Trophoblast cell (in vitro differentiated cells and primary cell): ENCODE measurements at places on chromosomes 12 and 14.

DNA sequence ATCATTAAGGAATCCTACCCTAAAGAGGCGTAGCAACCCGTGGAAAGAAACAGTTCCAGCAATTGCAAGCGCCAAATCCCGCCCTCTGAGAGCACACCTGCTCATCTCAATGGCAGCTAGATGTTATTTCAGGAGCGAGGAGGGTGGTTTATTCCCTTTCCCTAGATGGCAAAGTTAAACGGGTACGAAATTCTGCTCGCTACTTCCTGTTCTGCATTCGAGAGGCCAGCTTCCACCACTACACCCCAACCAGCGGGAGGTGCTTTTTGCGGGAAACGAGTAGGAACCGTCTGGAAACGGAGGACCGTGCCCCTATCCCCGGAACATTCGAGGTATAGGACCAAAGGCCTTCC is 536 bp downstream of the VPS29 start:
- DNase-seq = peak; percentile 86

DNA sequence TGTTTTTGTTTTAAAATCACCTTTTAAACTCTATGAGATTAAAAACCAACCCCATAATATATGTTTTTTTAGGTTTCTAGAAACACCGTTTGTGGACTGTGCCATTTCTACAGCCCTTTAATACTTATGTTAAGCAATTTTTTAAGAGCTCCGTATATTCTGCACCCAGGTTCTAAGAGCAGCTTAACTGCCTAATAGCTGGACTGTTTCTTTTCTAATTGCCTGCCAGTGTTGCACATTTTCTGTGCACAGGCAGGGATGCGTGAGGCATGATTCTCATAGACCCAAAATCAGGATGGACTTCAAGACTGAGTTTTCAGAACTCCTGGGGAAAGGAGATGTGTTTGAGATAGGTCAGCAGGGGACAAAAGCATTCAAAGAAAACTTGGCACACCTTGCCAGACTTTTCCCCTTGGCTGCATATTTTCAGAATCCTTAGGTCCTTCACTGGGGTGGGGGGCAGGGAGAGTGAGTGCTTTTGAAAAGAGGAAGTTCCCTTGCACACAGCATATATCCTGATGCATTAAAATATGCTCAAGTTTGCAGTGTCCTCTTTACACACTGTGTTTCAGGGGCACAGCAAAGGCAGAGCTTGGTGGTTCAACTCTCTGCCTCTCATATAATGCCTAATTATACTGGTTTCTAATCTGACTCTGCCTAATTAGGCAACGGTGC is 27.9 kb downstream of the TMEM30B start:
- no peak for DNase-seq

DNA sequence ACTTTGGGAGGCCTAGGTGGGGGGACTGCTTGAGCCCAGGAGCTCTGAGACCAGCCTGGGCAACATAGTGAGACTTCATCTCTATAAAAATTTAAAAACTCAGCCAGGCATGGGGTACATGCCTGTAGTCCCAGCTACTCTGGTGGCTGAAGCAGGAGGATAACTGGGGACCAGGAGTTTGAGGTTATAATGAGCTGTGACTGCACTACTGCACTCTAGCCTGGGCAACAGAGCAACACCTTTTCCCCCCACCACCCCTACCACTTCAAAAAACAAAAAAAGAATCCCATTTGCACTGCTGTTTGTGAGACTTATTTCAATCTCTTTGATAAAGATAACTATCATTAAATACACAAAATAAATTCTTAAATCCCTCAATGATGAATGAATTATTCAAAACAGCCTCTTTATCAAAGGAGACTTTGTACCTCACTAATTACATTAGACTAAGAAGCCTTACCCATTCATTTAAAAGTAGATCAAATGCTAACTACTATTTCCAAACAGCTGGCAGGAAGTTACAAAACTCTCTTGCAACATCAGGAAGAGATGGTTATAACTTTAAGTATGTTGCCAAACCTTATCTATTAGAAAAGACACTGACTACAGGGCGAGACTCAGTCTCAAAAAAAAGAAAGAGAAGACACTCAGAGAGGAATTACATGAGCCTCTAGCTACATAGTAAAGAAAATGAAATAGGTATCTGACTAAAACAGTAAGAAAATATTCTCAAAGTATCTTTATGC is 14.7 kb downstream of the BLTP3B start:
- DNase-seq = peak; percentile 47

- no peak for DNase-seq
Observed at GRCh38 chr12:122596838-122597237, 69.8 kb downstream of the KNTC1 start.

GRCh38 chr12:95738024-95738611 is 52.4 kb downstream of the NTN4 start:
- DNase-seq = no peak

- DNase-seq = no peak
Observed at GRCh38 chr14:59086241-59086882, 102.1 kb upstream of the DAAM1 start.

GRCh38 chr14:72543341-72543740 is 350.6 kb downstream of the DPF3 start:
- no peak for DNase-seq

DNA sequence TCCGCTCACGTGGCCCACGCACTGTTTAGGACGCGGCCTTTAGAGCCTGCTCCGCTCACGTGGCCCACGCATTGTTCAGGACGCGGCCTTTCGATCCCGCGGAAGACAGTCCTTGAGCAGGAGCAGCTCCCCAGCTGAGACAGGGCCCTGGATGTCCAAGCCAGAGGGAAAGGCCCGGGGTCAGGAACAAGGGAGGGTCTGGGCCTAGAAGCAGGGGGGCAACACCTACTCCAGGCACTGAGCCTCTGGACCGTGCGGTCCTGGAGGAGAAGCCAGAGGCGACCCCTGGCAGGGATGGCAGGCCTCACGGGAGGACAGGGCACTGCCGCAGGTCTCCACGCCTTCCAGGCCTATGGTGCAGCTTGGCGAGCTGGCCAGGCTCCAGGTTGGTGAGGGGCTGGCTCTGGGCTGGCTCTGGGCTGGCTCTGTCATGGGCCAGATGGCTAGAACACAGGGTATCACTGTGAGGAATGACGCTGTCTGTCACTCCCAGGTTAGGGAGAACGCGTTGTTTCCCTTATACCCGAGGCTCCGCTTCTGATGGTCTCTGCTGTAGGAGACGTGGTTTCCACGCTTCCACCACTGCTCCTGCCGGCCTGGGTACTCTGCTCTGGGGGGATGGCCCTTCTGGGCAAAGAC is 341.7 kb downstream of the TMEM121 start:
- no peak for DNase-seq

- DNase-seq = no peak
Observed at GRCh38 chr12:95989504-95990123, 6.5 kb downstream of the HAL start.

DNA sequence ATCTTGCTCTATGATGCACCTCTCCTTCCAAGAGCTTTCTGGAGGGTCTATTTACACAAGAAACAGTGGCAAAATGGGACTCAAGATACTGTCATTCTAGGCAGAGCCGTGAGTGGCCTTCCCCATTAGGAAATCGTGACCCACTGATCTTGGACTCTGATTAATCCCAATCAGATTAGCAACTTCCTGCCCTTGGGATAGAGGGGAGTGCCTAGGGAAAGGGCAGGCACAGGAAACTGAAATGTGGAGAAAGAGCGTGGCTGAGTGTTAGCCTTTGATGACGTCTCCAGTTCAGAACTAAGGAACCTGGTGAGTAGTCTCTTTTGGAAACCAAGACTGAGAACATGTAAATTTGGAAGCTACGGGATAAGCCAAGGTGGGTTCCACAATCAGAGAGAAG is 76.1 kb downstream of the NUAK1 start:
- DNase-seq = no peak

- peak; percentile 81 for DNase-seq
Observed at GRCh38 chr12:47820631-47821345, 1.1 kb upstream of the HDAC7 start.

DNA sequence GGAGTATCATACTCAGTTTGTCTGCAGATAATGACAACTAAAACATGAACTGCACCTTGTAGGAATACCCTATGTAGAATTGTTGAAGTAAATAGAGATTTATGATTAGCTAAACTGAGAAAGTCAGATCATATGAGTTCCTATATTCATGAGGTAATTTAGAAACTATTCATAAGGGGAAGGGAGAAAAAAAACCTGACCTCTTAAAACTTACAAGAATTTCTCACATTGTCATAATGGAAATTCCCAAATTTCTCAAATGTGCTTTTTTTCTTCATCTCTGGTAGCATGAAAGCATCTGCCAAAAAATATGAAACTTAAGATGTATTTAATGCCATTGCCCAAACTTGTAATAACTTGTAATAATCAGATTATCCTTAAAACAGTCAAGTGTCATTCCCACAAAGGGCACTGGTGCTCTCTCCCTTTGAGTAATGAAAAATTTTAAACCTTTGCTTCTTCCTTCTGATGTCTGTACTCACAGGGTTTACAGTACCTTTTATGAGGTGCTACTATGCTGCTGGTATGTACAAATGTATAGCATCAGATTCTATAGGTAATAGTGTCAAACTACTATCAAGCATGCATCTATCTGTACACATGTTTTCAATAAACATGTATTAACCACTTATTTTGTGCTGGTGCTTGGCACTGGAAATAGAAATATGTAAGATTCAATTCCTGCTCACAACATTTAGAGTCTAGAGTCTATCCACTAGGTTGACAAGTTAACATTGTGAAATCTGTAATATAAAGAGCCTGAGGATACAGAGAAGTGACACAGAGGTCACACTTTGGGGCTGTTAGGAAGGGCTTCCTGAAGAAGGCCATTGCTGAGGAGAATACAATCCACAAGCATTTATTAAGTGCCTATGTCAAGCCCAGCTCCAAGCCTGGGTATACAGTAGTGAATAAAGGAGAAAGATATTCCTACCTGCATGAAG is 17.4 kb upstream of the DRAM1 start:
- DNase-seq = peak; percentile 67

DNA sequence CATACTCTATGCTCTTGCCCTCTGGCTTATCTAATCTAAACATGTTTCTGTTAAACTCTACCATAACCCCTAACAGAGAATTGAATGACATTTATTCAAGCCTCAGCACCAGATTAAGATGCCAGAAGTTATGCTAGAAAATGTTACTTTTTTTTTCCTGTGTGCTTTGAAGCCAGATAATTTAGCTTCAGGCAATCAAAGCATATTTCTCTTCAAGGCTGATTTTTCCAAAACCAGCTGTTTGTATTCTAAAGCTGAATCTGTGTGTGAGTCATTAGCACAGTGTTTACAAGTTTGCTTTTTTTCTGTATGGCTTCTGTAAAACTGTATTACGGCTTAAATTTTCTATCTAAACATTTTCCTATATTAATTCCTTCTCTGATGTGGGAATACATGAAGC is 326.1 kb downstream of the FSCB start:
- peak; percentile 21 for DNase-seq

- DNase-seq = no peak
Observed at GRCh38 chr12:4449851-4450221, 4.2 kb upstream of the FGF6 start.

DNA sequence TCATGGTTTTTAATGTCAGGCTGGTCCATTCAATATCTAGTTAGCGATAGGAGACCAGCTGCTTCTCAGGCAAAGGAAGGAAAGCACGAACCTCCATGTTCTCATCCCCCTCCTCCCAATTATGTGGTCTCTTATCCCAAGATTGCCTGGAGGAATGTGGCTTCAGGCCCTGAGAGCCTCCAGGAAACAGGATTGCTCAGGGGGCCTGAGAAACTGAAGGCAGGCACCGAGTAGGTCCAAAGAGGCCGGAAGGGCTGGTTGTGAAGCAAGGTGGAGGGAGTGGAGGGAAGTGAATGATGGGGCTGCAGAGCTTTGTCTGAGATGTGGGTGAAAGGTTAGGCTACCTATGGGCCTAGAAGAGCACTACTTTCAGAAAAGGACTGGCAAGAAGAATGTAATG is 188.2 kb upstream of the DDHD1 start:
- DNase-seq = no peak

- no peak for DNase-seq
Observed at GRCh38 chr14:75460394-75460793, 32.6 kb downstream of the JDP2 start.

DNA sequence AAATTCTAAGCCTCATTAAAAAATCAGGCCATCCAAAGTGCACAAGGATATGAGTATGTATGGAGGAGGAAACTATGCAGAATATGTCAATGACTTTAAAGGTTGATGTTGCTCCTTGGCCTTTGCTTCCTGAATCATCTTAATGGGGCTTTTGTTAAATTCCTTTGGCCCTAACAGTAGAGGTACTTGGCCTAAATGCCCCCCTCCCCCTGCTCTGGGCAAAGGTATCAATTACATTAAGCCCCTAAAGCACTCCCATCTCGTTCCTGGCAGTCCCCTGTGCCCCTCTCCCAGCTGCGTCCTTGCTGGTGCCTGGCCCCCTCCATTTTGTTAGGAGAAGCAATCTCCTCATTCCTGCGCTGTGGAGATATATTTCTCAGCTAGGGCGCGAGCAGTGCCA is 4.8 kb downstream of the COPZ1 start:
- DNase-seq = no peak

- DNase-seq = no peak
Observed at GRCh38 chr12:51749206-51749985, 99.1 kb downstream of the FIGNL2 start.

- DNase-seq = no peak
Observed at GRCh38 chr12:122437656-122438121, 15.2 kb upstream of the CLIP1 start.

DNA sequence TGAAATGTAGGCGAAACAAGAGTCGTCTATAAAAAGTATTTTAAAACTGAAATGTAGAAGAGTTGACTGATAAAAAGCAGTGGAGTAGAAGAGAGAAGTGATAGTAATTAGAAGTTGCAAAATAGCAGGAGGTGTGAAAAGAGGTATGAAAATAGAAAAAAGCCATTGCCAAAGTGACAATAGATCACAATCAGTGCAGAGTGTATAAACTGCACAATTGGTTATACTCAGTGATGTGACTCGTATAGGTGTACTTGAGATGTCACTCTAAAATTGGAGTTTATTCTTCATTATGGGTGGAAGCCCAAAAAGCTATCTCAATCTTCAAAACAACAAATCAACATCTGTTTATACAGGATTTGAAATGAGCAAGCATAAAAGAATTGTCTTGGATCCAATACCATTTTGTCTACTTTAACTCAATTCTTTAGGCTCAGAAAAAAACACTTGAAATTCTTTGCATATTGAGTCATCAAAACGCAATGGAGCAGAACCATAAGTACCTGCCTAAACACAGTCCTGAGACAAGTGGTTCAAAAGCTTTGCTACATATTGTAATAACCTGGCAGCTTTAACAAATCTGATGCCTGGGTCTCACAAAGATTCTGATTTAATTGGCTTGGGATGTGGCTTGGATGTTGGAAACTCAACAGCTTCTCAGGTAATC is 8.8 kb downstream of the IKBIP start:
- DNase-seq = peak; percentile 81

GRCh38 chr14:90815822-90816662 is at the start of gene TTC7B:
TTC7B (minus strand) TSS chr14:90816430; CDS start chr14:90816295, 135 bp downstream.
- DNase-seq = peak; percentile 20

GRCh38 chr14:54617467-54617866 is 50.5 kb downstream of the SAMD4A start:
- no peak for DNase-seq
